ENCODE measurements at places on chromosomes 12 and 14. TPM values are rescaled to one million over a fixed set of nuclear protein-coding genes. Genes with fewer than 3 reads are reported as not detected.
A peak's percentile ranks its signal among the peaks of the same experiment; 100 is the strongest.

The HOXC4 gene
- total RNA-seq, result 2.2 TPM

The LRRIQ1 gene
- 0.11 TPM for total RNA-seq

The ALG10B gene
- 1.7 TPM for total RNA-seq

The EIF2B1 gene
- 108 TPM for total RNA-seq

The MYO1H gene
- not detected for total RNA-seq

The GARIN6 gene
- total RNA-seq, result not detected

The CCND2 gene
- total RNA-seq, result 4.9 TPM

The FOXA1 gene
- not detected for total RNA-seq

The KRT4 gene
- 0.22 TPM for total RNA-seq

DNA sequence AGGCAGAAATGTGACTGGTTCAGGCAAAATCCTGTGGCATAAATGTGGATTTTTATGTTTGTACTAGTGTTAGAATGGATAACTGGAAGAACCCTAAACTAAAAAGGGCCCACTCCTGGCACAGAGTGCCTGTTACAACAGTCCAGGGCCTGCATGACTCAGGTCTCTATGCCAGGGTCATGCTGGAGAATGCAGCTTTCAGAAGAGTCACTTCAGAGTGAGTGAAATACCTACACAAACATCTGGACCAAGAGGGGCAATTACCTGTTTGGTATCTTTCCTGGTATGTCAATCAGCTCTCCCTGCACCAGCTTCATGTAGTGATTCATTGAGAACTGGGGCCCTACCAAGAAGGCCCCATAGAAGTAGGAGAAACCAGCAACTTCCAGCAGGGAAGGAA lies 10.0 kb downstream of the EMG1 start:
- peak; percentile 50 for DNase-seq

DNA sequence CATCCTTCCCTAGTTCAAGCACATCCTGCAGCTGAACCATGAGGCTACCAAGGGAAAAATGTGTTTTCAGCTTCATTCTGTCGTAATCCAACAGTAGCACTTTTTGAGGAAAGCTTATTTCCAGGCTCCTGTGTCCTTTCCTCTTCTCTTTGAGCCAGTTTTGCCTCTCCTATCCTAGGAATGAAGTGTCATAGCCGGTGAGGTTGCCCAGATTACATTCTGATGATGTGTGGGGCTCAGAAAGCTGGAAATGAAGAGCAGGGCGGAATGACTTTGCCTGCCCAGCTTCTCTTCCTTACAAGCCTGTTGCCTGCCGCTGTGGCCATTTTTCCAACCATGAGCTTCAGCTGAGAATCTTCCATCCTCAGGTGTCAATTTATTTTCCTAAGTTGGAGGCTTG lies 381.8 kb downstream of the NUAK1 start:
- peak; percentile 22 for DNase-seq

DNA sequence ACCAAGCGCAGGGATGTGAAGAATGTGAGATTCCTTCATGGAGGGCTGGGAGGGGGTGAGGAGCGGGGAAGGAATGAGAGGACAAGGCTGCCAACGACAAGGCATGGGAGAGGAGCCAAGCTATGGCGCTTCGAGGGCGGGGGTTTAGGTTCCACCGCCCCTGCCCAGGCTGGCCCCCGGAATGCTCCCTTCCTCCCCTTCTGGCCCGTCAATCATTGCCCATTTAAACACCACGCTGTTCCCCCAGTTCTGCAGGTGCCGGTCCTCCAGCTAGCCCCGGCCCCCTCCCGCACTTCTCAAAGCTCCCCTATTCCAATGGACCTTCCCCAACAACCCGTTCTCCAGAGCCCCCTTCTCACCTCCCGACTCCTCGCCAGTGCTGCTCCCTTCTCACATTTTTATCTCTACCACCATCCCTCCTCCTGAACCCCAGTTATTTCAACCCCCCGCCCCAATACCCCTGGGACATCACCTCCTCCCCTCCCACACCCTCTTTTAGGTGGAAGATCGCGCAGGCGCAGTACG lies 428 bp downstream of the RNF41 start:
- peak; percentile 90 for DNase-seq

DNA sequence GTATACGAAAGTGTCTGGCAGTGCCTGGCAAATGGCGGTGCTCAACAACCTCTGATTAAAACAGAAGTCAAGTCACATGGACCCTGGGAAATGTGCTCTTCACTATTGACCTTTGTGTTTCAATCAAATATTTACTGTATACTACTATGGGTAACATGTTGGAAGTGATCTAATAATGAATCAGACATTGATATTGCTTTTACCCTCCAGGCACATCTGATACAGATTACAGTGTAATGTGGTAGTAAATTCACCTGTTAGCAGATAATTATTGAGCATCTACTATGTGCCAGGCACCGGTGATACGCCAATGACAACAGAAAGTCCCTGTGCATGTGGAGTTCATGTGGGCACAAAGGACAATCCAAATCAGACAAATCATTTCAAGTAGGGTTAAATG lies 63.1 kb downstream of the STON2 start:
- no peak for DNase-seq

DNA sequence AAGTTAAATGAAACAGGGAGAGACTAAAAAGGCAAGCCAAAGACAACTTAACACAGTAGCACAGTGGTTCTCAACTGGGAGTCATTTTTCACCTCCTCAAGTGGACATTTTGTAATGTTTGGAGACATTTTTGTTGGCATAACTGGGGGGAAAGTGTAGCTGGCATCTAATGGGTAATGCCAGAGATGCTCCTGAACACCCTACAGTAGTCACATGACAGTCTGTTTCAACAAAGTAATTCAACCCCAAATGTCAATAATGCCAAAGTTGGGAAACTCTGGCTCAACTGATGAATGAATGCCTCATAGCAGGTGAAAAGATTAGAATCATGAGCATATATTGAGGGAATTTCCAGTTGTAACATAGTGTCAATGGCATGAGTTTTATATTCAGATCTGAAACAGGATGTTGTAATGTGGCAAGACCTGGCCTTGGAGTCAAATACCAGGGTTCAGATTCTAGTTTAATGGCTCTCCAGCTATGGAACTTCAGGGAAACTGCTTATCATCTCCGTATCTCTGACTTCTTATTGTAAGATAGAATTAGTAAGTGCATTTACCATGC lies 2.4 kb upstream of the OR4K5 start:
- DNase-seq, result no peak

DNA sequence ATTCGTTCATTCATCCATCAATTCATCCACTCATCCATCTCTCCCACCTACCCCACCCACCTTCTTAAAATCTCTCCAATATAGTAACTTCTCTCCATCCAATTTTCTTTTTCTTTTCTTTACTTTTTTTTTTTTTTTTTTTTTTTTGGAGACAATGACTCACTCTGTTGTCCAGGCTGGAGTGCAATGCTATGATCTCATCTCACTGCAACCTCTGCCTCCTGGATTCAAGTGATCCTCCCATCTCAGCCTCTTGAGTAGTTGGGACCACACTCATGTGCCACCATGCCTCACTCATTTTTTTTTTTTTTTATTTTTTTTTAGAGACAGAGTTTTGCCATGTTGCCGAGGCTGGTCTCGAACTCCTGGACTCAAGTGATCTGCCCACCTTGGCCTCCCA lies 118.4 kb downstream of the SUDS3 start:
- DNase-seq, result peak; percentile 5

DNA sequence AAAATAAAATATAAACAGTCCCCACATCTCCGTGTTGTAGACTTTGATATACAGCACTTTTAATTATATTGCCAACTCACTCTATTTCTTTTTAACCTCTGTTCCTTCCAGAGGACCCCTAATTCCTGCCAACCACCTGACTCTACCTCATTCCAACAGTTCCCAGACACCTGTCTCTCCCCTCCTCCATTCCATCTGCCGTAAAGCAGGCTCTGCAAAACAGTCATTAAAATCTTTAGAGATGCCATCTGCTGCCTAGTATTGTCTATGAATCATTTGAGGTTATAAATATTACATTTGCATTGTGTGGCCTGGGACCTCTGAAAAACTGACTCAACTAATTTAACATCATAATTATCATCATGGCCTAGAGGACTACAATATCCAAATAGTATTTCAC lies 148.8 kb upstream of the DCN start:
- peak; percentile 25 for DNase-seq

DNA sequence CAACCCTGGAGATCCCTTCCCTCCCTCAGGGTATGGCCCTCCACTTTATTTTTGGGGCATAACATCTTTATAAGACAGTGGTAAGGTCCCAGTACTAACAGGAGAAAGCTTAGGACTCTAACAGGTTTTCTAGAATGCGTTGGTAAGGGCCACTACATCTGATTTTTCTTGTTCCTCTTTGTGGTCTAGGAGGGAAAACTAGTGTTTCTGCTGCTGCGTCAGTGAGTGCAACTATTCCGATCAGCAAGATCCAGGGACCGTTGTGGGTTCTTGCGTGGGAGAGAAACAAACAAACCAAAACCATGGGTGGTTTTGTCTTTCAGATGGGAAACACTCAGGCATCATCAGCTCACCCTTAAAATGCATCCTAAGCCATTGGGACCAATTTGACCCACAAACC lies 123.6 kb upstream of the SLC16A7 start:
- DNase-seq, result no peak

DNA sequence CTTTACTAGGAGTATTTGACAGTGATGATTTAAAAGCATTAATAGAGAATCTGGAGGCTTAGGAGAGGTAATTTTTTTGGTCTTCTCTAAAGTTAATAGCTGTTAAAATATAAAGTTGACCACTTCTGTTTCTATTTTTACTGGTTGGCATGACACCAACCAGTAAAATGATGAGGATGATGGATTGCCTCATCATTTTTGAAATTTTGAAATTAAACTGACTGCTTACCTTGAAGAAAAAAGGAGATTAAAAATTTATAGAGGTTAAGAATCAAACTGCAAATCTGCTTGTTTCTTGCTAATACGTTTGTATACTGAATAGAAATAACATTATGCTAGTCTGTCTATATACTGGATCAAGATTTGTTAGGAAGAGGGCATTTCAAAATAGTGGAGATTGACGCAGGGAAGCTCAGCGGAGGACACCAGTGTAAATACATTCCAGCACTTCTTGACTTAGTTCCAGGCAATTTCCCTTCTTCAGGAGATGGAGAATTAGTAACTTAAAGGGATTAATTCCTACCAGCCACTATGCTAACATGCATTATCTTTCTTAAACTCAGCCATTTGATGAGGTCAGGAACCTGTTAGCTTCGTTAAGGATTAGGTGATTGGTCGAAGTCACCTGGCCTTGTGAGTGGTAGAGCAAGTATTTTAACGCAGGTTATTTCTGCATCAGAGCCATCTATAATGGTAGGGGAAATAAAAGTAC lies 3.6 kb downstream of the EID3 start:
- no peak for DNase-seq

GRCh38 chr12:98594050-98594835 lies 757 bp downstream of the SLC25A3 start:
- peak; percentile 71 for DNase-seq

DNA sequence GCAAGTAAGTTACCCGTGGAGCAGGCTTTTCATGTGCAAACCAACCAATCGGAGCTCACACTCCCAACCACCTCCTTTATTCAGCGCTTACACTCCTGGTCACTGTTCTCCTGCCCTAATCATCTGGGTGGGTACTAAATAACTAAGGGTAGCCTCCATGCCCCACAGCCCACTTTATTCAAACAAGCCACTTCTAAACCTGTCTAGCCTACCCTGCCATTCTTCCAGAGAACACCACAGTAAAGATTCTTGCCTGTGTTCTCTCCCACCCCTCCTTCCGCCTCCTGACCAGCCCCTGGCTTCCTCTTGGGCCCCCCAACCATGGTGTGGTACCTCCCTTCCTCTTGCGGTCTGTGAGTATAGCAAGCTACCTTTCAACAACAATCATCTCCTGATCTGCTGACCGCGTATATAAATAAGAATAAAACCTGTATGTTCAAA lies 581.9 kb downstream of the VRK1 start:
- DNase-seq, result no peak

DNA sequence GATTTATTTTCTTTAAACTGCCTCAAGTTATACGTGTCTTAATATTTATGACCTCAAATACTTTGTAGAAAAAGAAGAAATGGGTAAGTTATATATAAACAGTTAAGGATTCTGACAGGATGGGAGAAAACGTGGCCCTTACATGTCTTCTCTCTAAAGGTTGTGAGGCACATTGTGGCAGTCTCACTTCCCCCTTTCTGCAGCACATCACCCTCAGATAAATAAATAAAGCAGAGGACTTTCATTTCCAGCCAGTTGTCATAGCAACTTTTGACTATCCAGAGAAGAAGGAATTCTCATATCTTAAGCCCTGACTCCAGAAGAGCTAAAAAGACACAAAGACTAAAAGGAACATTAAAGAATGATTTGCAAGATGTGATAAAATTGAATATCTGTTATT lies 28.8 kb upstream of the CEP83 start:
- DNase-seq, result no peak

DNA sequence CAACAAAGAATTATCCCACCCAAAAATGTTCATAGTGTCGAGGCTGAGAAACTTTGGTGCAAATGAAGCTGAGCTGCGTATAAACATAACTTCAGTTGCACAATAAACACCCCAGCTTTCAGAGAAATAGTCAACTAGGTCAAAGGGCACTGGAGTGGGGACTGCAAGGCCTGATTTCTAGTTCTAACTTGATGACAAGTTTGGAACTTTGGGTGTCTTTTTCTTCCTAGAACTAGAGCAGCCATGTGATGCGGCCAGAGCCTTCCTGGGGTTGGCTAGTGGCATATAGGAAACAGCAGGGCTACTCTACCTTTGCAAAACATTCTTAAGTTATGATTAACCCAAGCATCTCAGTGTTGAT lies 298.4 kb upstream of the AMIGO2 start:
- no peak for DNase-seq

- no peak for DNase-seq
Measured at GRCh38 chr12:54890339-54890738, 36.0 kb downstream of the MUCL1 start.

DNA sequence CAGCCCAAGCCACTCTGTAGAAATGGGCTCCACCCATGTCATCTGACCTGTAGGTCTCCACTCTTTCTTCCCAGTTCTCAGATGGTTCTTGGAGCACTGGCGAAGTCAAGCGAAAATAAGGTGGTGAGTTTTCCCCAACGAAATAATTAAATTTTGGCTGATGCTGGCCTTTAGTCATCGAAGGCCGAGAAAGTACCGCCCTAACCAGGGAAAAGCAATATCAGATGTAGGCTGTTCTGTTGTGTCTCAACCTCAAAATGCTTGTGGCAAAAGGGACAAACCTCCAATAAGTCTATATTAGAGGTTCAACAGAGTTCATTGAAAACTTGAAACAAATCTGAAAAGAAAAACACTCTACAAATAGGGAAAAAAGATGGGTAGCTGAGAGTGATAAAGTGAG lies 48.6 kb upstream of the BCAT1 start:
- peak; percentile 14 for DNase-seq

GRCh38 chr12:109192358-109192757 lies 76.0 kb downstream of the ACACB start:
- DNase-seq, result peak; percentile 88

GRCh38 chr12:117343296-117343695 lies 18.1 kb downstream of the NOS1 start:
- no peak for DNase-seq

- no peak for DNase-seq
Measured at GRCh38 chr14:104112113-104112505, 26.3 kb upstream of the KIF26A start.

DNA sequence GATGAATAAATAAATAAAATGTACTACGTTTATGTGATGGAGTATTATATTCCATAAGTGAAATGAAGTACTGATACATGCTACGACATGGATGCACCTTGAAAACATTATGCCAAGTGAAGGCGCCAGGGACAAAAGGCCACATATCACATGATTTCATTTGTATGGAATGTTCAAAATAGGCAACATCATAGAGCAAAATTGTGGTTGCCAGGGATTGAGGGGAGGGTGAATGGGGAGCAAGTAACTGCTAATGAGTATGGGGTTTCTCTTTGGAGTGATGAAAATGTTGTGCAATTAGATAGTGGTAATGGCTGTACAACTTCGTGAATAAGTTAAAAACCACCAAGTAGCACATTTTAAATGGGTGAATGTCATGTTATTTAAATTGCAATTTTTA lies 132.8 kb downstream of the SLC38A4 start:
- no peak for DNase-seq
